ENCODE measurements at places on chromosomes 12 and 14.

DNA sequence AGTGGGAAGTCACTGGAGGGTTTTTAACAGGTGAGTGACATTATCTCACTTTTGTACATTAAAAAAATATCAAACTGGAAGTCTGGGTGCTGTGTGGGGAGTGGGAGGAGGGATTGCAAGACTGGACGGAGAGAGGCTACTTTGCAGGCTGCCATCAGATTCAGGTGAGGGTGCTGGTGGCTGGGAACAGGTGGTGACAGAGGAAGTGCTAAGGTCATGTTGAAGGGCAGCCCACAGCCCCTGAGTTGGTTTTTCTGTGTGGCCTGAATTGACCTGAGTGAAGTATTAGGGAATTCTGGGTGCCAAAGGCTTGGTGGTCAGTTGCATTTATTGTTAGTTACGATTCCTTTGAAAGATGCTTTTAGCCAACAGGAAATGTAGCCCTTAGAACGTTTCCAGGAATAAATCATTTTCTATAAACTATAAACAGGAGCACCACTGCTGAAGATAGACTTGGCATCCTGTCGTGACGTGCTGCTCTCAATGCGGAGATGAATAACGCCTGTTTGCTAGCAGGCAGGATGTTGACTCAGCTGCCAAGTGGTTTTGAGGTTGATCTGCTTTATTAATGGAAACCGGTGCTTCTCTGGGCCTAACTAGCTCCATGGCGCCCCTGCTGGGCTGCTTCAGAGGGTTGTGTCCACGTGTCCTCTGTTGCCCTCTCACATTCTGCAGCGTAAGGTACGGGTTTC lies 707.5 kb upstream of the TMEM132C start:
- peak; percentile 80 for DNase-seq

- no peak for DNase-seq
These were observed 77.8 kb downstream of the SMOC1 start for GRCh38 chr14:69956970-69957369.

- DNase-seq, result no peak
These were observed 123.0 kb downstream of the GLT1D1 start for GRCh38 chr12:128976120-128976738.

- no peak for DNase-seq
These were observed 59.6 kb upstream of the GALNT9 start for GRCh38 chr12:132389026-132389425.

GRCh38 chr12:88388566-88389540 lies 191.4 kb downstream of the KITLG start:
- DNase-seq, result peak; percentile 32

DNA sequence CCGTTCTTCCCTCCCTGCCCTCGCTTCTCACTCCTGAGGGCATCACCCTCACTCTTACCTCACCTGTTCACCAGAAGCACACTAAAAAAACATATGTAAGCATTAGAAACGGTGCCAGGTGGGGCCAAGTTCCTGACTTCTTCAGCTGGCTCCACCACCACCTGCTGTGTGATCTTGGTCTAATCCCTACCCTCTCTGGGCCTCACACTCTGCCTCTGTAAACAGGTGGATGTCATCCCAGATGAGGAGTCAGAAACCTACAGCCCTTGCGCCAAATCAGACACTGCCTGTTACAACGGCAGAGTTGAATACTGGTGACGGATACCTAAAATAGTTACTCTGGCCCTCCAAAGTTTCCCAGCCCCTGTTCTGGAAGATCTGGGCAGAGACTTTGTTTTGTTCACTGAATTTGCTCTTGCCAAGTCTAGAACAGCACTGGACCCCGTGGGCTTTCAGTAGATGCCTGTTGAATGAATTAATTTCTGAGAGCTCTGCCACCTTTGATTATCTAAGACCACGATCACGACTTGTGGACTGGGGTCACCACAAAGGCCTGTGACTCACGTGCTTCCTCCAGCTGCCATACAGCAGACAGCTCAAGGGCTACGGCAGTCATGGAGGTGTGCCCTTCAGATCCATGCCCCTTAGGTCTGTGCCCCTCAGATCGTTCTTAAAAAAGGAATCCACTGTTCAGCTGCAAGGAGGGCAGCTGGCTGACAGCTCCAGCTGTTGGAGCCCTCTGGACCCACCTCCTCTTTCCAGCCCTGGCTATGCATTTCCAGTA lies 71.9 kb downstream of the GSC start:
- peak; percentile 9 for DNase-seq

GRCh38 chr14:24706351-24706750 lies 72.4 kb upstream of the GZMB start:
- DNase-seq, result no peak

- DNase-seq, result peak; percentile 33
These were observed 14.4 kb downstream of the LRCOL1 start for GRCh38 chr12:132596016-132596415.

DNA sequence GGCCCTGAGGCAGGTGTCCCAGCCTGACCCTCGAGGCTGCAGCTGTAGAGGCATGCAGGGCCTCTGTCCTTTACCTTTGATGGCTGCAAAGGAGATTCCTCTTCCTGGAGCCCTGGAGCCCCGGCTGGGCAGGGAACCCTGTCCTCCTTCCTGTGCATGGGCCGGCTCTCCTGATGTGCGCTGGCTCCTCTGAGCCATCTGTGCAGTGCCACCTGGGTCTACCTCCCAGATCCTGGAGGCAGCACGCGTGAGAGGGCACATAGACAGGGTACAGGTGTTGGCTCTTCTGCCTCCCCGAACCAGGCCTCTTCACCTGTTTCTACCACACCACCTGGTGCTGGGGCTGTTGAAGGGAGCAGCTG lies 115.1 kb downstream of the BEGAIN start:
- DNase-seq, result no peak

GRCh38 chr12:92496790-92497189 lies 206.0 kb upstream of the PLEKHG7 start:
- peak; percentile 42 for DNase-seq
